Fibroblast of skin of right biceps (primary cell): ENCODE measurements at places on chromosomes 7 and 10.

DNA sequence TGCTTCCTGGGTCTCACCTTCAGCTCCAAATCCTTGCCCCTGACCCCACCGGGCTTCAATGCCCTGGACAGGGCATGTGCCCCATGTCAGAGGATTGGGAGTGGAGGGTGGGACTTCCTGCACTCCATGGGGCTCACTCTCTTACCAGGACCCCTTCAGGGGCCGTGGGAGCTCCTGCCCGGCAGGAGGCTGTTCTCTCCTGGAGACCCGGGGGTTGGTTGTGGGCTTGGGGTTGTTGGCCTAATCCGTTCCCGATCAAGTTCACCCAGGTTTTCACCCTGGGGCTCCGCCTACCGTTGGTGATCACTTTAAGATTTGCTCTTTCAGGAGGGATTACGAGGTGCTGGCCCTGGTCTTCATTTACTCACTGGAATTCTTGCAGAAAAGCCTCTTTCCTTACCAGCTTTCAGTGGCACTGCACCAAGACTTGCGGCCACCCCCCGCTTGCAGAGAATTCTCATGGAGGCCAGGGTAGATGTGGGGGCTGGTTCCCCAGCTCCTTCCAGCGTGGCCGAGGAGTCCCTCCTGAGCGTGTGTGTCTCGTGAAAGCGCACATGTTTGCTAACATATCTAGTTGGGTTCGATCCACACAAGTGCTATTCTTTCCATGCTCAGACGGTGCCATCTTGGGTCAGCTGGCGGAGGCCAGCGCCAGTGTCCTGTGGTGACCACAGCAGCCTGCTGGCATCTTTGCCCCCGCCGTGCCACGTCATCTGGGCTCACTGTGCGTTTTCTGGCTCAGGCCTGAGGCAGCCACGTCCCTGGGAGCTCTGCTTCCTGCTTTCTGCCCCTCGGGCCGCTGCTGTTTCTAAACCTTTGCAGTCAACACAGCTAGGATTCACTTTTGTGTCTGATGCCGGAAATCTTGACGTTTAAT lies 15.6 kb downstream of the PWWP2B start:
- no peak for DNase-seq

- DNase-seq, result no peak
Observed at GRCh38 chr7:116231543-116231942, 21.2 kb downstream of the TES start.

GRCh38 chr10:6173203-6173602 lies 29.5 kb upstream of the PFKFB3 start:
- no peak for DNase-seq

DNA sequence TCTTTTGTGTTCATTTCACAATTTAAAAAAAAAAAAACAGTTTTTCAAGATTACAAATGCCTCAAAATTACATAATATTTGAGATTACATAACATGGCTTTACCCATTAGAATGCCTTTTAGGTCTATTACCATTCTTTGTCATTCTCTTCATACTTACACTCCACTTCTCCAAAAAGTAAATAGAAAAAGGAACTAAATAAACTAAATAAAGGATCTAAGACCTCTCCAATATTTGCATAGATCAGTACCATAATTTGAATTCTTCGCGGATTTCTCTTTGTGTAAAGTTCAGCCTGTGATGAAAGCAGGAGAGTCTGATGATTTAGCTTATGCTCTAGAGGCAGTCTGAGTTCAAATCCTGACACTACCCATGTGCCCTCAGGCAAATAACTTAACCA lies 56.4 kb upstream of the C1GALT1 start:
- DNase-seq, result no peak

DNA sequence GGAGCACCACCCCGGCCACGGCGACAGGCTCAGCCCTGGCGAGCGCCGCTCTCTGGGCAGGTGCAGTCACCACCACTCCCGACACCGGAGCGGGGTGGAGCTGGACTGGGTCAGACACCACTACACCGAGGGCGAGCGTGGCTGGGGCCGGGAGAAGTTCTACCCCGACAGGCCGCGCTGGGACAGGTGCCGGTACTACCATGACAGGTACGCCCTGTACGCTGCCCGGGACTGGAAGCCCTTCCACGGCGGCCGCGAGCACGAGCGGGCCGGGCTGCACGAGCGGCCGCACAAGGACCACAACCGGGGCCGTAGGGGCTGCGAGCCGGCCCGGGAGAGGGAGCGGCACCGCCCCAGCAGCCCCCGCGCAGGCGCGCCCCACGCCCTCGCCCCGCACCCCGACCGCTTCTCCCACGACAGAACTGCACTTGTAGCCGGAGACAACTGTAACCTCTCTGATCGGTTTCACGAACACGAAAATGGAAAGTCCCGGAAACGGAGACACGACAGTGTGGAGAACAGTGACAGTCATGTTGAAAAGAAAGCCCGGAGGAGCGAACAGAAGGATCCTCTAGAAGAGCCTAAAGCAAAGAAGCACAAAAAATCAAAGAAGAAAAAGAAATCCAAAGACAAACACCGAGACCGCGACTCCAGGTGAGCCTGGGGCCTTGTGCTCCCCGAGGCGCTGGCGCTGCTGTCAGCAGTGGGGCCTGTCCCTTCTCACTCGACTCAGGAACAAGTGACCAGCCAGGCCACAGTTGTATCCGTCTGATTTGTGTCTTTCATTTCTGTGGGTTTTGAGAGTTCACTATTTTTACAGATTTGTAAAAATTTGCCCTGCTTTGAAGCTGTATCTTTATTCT lies 117.7 kb downstream of the CYTH3 start:
- no peak for DNase-seq

DNA sequence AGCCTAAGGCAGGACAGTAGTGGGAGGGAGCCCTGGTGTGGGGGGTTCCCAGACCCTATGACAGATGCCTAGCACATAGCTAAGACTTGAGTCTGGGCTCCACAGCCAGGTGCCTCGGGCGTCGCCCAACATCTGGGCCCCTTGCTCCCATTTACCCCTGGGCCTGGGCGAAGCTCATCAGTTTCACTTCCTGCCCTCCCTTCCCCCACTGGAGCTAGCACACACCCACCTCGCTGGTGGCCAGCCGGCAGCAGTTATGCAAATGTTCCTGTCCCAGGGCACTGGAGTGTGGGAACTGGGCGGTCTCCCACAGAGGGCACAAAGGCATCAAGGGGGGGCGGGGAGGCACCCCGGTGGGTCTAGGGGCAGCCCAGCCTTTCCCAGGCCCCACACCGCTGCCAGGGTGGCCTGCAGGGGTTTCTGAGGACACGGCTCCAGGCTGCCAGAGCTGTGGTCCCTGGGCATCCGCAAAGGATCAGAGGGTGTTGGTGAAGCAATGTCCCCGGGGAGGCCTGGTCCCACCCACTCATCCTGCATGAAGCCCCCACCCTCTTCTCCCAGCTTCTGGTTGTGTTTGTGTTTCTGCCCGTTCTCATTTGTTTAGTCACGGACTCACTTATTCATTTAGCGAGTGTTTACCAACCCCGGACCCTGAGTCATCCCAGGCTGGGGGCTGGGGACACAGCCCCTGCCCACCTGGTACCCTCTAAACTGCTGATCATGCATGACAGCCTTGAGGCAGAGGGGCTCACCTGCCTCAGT lies 20.4 kb downstream of the SH2B2 start:
- peak; percentile 32 for DNase-seq

DNA sequence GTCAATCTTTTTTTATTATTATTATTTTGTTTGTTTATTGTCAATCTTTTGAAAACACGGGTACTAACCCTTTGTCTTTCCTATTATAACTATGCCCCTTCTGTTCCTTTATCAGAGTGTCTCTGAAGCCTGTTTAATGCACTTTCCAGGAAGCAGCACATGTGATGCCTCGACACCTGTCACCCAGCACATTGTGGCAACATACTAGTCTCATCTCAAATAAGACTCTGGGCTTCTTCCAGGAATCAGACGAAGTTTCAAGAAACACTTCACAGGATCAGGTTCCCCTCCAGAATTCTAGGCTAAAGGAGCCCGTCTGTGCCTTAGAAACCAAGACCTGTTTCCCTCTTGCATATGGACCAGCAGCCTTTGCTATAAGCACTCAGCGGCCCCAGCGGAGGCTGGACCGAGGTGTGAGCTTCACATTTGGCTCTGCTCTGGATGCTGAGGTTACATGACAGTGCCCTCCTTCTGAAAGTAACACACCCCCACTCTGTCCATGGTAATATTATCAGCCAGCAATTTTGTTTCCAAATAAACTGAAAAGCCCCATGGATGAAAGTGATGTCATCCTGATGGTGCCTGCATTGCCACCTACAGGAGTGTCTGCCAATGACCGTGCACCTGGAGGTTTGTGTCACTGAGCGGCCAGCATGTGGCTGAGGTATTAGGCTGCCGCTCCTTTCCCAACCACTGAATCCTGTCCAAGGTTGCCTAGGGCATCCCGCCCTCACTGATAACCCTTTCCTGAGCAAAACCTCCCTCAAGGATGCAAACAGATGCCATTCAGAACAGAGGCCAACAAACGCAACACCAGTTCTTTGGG lies 38.1 kb downstream of the MKI67 start:
- DNase-seq, result no peak

DNA sequence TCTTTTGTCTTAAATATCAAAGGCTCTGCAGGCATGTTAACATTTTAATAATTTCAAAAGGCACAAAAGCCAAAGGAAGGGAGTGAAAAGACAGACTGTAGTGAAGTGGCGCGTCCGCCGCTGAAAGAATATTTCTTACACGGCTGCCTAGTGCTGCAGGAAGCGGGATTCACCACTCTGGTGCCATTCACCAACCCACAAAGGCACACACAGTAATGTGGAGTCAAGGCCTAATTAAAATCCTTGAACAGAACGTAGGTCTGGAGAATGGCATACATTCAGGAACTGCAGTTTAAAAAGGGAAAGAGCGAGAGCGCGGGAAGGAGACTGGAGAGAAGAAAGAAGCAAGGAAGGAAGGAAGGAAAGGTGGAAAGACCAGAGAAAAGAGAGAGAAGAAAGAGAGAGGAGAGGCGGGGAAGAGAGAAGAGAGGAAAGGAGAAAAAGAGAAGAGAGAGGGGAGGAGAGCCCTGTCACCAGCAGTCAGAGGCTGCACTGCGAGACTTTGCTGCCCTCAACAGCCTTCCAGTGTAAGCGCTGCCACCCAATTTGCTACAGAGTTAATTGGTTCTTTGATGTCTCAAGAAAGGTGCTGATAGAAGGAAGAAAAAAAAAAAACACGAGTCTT lies 554.0 kb downstream of the MDFIC start:
- DNase-seq, result no peak
